ENCODE measurements at places on chromosomes 5 and 9.

GRCh38 chr5:126363658-126364057, 59.6 kb upstream of the GRAMD2B start:
- no peak for DNase-seq

- DNase-seq = no peak
Measured at GRCh38 chr5:118593003-118593328, 395.4 kb downstream of the DTWD2 start.

GRCh38 chr5:135116160-135116561, 82.1 kb upstream of the PITX1 start:
- no peak for DNase-seq

GRCh38 chr5:60811105-60811504, 33.0 kb downstream of the ELOVL7 start:
- no peak for DNase-seq

- DNase-seq = no peak
Measured at GRCh38 chr9:76717613-76718012, 46.6 kb upstream of the PCA3 start.

DNA sequence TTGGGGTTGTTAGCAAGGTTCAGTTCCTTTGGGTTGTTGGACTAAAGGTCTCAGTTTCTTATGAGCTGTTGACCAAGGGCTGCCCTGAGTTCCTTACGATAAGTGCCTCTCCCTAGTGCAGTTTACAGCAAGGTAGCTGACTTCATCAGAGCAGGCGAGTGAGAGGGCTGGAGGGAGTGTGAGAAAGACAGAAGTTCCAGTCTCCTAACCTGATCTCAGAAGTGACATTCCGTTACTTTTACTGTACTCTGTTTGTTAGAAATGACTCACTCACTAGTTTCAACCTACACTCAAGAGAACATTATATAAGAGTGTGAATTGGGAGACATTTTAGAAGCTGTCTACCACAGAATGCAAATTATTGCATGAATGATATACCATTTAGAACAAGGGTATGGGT, 21.2 kb upstream of the IL31RA start:
- DNase-seq = no peak

DNA sequence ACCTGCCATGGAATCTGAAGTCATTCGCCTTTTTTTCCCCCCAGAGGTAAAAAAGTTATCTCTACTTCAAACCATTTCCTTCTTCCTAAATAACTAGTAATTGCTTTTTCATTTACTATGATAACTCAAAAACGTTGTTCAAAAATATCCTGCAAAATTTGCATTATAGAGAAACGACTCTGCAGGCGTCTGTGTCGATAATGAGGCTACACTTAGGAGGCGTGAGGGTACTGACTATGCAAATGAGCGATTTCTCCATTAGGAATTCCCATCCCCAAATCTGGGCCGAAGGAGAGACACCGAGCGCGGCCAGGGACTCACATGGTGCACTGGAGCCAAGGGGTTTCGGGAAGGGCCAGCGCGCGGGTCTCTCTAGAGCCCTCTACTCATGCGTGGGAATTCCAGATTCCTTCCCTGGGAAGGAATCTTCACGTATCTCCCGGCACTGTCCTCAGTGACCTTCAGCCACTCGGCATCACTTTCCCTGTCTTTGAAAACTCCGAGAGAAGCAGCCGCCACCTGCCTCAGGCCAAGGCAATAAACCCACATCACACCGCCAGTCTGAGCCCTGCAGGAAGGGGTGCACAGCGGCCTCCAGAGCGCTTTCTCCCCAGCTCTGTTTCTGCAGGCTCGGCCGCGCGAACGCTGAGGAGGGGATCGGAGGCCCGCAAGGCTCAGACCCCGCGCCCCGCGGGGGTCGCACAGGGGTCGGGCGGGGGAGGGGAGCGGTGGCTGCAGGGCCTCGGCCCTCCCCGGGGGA, 718 bp upstream of the DENND4C start:
- DNase-seq = no peak

DNA sequence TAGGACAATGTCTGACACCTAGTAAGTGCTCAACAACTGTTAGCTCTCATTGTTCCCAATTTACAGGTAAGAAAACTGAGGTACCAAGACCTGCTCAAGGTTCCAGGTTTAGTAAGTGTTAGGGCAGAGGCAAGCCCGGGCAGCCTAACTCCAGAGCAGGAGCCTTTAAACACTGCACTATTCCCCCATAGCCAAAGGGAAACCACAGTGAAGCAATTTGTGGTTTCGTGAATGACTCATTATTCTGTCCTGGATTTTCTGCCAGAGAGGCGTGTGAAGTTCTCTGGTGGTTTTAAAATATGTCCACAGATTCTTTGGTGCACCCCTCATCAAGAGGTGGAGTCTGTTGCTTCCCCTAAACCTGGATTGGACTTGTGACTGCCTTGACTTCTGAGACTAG, 1.0 kb upstream of the MCC start:
- DNase-seq = peak; percentile 45

DNA sequence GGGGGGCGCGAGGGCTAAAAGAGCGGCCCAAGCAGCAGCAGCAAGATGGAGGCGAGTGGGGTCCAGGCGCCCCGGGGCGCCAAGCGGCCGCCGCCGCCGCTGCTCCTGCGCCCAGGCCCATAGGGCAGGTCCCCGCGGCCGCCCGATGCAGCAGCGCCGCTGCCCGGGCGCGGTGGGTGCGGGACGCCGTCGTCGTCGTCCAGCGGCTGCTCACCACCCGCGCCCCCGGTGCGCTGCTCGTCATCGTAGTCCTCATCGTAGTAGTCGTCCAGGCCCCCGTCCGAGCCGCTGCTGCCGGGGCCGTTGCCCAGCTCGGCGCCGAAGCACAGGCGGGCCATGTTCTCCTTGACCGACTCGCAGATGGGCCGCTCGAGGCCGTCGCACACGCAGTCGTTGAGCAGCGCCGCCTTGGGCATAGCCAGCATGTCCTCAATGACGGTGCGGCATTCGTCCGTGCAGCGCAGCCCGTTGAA, 1.5 kb downstream of the GAS1 start:
- DNase-seq = no peak

DNA sequence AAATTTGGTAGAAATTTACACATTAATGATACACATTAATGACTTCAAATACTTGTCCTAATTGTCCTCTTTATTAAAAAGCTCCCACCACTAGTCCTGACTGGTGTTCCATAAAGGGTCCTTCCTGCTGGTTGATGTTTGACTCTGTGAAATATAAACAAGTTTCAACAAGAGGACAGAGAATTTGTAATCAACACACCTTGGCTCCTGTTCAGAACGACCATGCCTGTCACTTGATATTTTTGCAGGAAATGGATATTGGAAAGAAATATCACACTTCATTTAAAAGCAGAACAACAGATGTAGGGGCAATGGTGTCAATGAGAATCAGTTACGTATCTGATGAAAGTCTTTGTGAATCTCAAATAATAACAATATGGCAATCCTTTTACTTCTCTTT, 211.7 kb downstream of the ENC1 start:
- no peak for DNase-seq

GRCh38 chr5:90718387-90718786, 159.8 kb downstream of the ADGRV1 start:
- no peak for DNase-seq

DNA sequence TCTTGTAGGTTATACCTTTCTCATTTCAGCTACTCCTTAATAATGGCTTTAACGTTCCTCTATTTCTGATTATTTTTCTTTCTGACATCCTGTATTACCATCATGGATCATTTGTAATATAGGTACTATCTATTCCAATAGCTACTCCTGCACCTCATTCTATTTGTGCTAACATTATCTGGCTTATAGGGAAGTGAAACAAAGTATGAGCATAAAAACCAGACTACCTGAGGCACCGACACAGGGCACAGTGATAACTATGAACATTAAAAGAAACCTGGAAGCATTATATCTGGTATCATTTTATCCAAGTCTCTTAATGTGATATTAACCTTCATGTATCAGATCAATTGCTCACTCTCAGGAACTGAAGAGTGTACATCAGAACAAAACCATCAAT, 407.3 kb downstream of the DMRT2 start:
- DNase-seq = no peak

- no peak for DNase-seq
Measured at GRCh38 chr9:136849960-136850865, 1.0 kb downstream of the PHPT1 start.

GRCh38 chr9:121844098-121844497, 192.7 kb downstream of the DAB2IP start:
- no peak for DNase-seq

- no peak for DNase-seq
Measured at GRCh38 chr5:169089343-169089742, 211.6 kb downstream of the SLIT3 start.

DNA sequence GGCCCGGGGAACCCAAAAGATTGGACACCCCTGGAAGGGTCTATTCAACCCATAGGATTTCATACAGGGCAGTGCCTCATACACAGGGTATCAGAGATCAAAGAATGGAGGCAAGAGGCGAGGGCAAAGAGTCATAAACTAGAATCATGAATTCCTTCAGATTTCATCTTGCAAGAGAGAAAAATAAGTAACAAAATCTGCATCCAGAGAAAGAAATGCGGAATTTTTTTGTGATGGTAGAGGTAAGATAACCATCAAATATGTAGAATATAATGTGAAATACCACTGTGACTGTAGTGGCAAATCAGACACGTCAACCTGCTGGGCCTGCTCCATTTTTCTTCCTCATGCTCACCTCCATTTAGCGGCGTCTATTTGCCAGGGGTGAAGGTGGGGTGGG, 143.6 kb downstream of the SNX18 start:
- DNase-seq = no peak

GRCh38 chr5:73540192-73540591, 25.2 kb downstream of the ANKRA2 start:
- DNase-seq = no peak

- no peak for DNase-seq
Measured at GRCh38 chr9:16342246-16343020, 528.0 kb downstream of the BNC2 start.

DNA sequence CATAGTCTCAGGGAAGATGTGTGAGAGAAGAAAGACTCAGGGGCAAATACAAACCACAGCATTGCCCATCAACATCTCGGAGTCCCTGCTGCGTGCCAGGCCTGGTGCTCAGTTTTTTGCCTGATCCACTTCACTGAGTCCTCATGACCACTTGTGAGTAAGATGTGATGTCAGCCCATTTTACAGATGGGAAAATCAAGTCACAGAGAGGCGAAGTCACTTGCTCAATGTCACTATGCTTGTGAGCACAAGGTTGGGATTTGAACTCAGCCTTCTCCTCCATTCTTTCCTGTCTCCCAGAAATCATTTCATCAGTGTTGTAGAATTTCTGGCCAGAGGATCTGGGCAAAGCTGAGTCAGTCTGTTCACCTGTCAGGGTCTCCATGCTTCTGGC, 34.6 kb upstream of the PSD2 start:
- no peak for DNase-seq

DNA sequence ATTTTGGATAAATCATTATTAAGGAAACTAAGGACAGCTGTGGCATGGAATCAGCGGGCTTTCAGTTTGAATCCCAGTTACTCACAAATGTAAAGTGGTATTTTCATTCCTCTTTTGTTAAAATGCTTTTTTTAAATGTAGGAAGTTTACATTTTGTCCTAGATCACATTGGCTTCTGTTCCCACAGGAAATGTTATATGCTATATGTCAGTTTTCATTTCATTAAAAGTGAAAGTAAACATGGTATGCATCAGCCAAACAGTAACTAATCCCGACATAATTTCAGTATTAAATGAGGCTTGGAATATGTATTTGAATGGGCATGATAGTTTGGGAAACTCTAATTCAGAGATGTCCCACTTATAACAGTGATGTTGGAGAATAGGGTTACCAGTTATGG, 18.6 kb upstream of the SMIM15 start:
- no peak for DNase-seq

DNA sequence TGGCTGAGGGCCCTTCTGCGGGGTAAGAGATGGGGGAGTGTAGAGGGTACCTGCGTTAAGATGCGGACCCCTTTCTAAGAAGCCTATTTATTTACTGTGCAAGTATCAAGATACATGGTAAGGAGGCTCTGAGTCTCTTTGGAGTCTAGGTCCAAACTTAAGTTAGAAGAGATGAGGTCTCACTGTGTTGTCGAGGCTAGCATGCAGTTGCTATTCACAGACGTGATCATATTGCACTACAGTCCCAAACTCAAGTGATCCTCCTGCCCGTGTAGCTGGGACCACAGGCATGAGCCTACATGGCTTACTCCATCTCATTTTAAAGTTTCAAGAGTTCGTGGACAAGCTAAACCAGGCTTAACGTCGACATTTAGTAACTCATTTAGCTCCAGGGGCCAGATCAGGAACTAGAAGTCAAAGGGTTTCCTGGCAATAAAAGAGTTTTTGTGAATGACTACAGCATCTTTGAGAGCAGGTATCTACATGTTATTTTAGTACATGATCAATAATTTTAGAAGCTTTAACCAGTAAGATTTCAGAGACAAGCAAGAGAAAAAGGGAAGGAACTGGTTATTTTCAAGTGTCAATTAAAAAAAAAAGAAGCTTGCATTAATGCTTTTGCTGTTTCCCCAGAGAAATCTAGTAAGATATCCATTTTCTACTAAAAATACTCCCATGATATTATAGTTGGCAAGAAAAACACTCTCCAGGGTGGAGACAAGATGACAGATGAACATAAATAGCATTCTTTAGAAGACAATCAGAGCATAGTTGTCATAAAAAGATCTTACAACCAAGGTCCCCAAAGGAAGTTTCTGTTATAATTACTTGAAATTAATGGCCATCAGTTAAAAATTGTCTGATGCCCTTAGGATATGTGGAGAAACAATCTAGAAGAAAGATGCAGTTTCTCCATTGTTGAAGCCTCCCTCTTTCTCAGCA, 141.3 kb downstream of the SCAMP1 start:
- peak; percentile 5 for DNase-seq

DNA sequence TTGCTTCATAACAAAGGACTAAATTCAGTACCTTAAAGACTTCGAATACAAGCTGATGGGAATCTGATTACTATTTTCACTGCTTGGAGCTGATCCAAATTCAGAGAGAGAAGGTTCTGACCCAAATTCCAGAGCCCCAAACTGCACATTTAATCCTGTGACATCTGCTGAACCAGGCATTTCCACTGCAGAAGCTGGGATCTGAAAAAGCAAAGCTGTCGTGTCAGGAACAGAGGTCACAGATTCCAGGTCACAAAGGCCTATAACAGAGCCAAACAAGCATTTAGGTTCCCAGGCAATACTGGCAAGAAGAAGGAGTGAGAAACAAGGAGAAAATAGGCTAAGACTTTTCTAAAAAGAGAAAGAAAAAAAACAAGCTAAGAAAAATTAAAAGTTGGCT, 105.3 kb downstream of the UBAP2 start:
- DNase-seq = no peak

DNA sequence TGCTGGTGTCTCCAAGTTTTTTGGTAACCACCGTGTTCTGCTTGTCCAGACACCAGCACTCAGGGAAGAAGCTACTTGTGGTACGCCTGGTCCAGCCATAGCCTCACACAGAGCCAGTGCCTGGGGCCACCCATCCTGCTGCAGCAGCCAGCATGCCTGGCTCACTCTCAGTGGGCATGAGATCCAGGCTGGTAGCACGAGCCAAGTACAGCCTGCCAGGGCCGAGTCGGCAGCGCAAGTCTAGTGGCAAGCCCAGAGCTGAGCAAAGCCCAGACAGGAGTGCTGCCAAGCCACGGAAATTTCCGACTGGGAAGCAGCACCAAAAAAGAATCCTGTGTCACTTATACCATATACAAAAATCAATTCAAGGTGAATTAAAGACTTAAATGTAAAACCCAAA, 36.3 kb upstream of the FBXL17 start:
- DNase-seq = no peak

- DNase-seq = no peak
Measured at GRCh38 chr5:37396352-37396751, 17.2 kb downstream of the WDR70 start.
